Thoracic aorta (tissue), 2 donors: ENCODE measurements at places on chromosomes 2 and 18.

GRCh38 chr18:3585656-3586509 is 135.9 kb downstream of the TGIF1 start:
- peak; percentile 41 for DNase-seq

- no peak for DNase-seq
These were observed 126.2 kb downstream of the TMEM18 start for GRCh38 chr2:550860-551567.

DNA sequence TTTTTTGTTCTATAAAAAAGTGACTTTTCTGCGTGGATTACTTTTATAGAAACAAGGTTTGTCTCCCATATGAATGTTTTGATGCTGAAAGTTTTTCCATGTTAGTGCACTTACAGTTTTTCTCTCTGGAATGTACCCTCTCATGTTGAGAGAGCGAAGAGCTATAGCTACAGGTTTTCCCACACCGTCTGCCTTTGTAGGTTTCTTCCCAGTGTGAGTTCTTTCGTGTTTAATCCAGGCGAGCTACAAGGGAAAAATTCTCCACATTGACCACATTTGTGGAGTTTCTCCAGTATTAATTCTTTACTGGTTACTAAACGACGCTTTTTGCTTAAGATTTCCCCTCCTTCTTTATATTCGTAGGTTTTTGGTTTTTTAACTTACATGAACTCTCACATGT is 85.1 kb downstream of the ACSL3 start:
- DNase-seq, result no peak

- DNase-seq, result no peak
These were observed 4.5 kb downstream of the NDUFV2 start for GRCh38 chr18:9106800-9107584.

DNA sequence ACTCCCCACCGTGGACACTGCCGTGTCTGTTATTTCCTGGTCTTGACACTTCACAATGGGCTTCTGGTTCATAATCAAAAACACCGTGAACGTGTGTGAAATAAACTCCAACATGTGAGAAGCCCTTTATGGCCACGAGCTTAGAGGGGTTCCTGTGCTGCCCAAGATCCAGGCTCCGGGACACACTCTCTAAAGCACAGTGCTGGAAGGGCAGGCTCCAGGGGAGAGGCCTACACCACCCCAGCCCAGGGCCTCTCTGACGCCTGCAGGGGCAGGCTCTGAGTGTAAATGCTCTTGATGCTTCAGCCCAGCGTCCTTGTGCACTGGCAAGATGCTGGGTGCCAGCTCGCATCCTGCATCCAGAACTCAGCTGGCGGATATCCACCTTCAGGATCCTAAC is 13.7 kb downstream of the CHST10 start:
- DNase-seq, result no peak

DNA sequence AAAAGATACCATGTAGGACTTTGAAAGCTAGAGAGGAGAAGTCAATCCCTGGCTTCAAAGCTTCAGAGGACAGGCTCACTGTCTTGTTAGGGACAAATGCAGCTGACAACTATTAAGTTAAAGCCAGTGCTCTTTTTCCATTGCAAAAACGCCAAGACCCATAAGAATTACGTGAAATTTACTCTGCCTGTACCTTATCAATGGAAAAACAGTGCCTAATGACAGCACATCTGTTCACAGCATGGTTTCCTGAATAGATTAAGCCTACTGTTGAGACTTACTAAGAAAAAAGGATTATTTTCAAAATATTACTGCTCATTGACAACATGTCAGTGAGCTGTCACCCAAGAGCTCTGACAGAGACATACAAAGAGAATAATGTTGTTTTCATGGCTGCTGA is 52.9 kb downstream of the ANKRD12 start:
- no peak for DNase-seq

DNA sequence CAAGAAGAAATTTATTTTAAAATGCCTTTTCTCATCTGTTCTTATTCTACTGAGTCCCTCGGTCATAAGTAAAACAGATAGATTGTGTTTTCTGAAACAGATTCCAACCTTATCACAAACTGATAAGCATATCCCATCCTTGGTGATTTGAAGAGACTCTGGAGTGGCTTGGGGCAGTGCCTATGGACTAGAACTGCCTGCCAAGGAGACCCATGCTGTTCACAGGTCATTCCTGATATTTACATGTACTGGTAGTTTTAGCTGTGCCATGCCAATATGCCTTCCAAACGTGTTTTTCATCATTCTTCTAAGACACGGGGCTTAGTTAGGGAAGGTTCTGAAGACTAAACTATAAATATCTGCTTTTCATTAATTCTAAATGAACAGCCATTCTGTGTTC is 11.4 kb upstream of the COL6A3 start:
- no peak for DNase-seq

GRCh38 chr18:63564561-63564960 is 22.4 kb downstream of the SERPINB12 start:
- DNase-seq, result no peak

- DNase-seq, result no peak
These were observed 131.0 kb downstream of the ALPK2 start for GRCh38 chr18:58497845-58498244.

- no peak for DNase-seq
These were observed 7.7 kb downstream of the FBXO15 start for GRCh38 chr18:74139888-74140287.

DNA sequence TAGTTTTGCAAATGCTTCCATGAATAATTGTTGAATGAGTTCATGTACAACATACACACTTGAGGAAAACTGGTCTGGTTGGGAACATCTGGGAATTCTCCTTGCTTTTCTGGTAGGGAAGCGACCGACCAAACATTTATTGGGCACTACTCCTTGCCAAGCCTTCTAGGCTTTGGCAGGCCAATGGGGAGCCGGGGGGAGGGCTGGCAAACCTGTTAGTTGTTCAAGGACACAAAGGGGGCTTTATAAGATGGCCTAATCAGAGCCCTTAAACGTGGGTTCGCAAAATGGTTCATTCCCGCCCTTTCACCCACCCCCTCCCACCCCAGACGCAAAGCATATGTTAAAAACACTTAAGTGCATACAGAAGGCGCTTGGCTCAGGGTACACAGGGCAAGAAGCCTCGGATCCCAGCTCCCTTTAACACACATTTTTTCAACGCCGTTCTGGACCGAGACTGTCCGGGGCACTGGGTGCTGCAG is 844 bp upstream of the VSNL1 start:
- no peak for DNase-seq

DNA sequence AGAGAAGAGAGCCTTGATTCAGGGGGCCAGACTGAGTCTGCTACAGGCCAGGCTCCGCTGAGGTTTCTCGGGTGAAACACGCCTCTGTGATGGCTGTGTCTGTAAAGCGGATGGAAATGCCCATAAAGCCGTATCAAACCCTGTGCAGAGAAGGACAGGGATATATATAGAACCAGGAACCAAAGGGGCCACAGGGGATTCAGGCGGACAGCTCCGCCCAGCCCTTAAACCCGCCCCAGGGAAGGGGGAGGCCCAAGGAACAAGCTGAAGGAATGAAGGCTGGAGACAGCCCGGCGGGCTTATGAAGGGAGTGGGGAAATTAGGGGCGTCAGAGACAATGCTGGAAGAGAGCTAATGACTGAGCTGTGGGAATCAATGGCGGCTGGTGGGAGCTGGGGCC is 42.1 kb downstream of the NHEJ1 start:
- no peak for DNase-seq

GRCh38 chr18:25976554-25976953 is 113.9 kb downstream of the SS18 start:
- DNase-seq, result no peak

DNA sequence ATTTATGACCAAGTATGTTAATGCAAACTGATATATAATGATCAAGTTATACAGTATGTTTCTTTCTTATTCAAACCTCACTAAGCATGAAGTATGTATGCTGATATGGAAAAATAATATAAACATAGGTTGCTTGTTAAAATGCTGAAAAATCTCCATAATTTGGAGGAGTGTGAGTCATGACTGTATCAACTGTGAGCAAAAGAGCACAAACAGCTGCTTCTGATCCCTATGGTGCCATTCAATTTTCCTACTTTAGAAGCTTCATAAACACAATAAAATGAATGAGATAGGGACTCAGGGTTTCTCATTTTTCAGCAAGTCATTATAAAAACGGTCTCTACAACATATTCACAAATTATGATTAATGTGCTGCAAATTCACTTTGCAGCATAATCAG is 129.9 kb upstream of the TFPI start:
- DNase-seq, result no peak
